ENCODE measurements at places on chromosomes 1 and 21.

GRCh38 chr1:9120312-9120958 lies 8.5 kb downstream of the GPR157 start:
- H3K27me3 ChIP-seq = no peaks in the 10 kb centered on the region
- no peak for DNase-seq
- no peak overlapping the region for H3K4me3 ChIP-seq
- H3K36me3 ChIP-seq = no peaks in the 10 kb centered on the region
- no peak overlapping the region for H3K27ac ChIP-seq
- no peaks in the 10 kb centered on the region for H3K4me1 ChIP-seq

GRCh38 chr21:37564924-37565529 lies 198.5 kb downstream of the DYRK1A start:
- no peaks in the 10 kb centered on the region for H3K27me3 ChIP-seq
- no peak overlapping the region for H3K4me3 ChIP-seq
- no peak overlapping the region for H3K27ac ChIP-seq
- no peak for DNase-seq

- H3K27ac ChIP-seq = no peak within 1 kb of the TSS
- H3K36me3 ChIP-seq = no peaks in the 10 kb centered on the region
- H3K4me1 ChIP-seq = no peaks in the 10 kb centered on the region
Observed at GRCh38 chr1:6419804-6420453, at the start of gene HES2. Gene HES2, minus strand, starts transcription at chr1:6419919. Its CDS starts 99 bp downstream, at chr1:6419820.

- no peaks in the 10 kb centered on the region for H3K4me1 ChIP-seq
- H3K27me3 ChIP-seq = no peaks in the 10 kb centered on the region
- no peaks in the 10 kb centered on the region for H3K36me3 ChIP-seq
- H3K27ac ChIP-seq = no peak overlapping the region
- no peak overlapping the region for H3K4me3 ChIP-seq
Observed at GRCh38 chr1:245690156-245690690, 535.4 kb downstream of the KIF26B start.

DNA sequence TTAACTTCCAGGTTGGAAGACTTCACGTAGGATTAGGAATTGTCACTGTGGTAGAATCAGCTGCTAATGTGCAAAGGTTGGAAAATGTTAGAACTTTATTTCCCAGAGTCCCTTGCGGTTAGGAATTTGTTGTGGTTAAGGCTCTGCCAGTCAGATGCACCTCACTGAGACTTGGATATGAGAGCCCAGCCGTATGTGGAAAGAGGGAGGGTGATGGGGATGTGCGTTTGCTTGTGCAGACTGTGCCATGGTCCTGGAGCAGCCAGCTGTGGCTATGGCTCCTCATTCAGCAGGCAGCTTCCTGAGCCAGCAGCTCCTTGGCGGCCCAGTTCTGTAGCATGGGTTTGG lies 12.5 kb downstream of the S100A10 start:
- H3K27ac ChIP-seq = no peak overlapping the region
- no peak for DNase-seq
- H3K4me3 ChIP-seq = no peak overlapping the region
- no peaks in the 10 kb centered on the region for H3K4me1 ChIP-seq

GRCh38 chr1:95386371-95386770 lies 152.4 kb downstream of the RWDD3 start:
- H3K4me3 ChIP-seq = no peak overlapping the region
- no peak overlapping the region for H3K27ac ChIP-seq
- no peak for DNase-seq
- no peaks in the 10 kb centered on the region for H3K4me1 ChIP-seq
- no peaks in the 10 kb centered on the region for H3K27me3 ChIP-seq
- H3K36me3 ChIP-seq = no peaks in the 10 kb centered on the region

- no peak overlapping the region for H3K27ac ChIP-seq
- peak; percentile 7 for DNase-seq
- no peak overlapping the region for H3K4me3 ChIP-seq
- no peaks in the 10 kb centered on the region for H3K4me1 ChIP-seq
Observed at GRCh38 chr1:201267481-201268229, 15.7 kb upstream of the PKP1 start.

DNA sequence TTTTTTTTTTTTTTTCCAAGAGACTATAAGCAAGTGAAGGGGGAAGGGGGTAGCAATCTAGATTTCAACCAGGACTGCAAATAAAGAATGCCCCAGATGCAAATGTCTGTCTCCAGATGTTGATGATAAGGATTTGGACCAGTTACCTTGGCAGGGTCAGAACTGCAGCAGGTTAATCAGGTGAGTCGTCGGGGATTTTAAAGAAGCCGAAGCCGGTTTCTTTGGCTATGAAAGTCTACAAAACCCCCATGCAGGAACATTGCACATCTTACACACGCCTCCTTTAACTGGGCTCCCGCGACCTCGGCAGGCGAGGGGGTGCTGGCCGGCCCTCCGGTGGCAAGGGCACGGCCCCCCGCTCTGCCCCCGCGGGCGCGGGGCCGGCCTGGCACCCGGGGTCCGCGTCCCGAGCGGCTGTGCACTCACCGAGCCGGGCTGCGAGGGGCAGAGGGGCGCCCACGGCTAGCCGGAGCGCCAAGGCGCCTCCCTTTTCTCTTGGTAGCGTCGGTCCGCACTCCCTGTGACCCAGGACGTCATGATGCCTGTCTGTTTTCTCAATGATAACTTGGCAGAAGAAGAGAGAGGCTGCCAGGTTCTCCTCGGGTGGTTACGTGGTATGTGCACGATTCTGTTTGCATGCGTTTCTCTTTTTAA lies 366.3 kb upstream of the ESRRG start:
- DNase-seq = no peak
- peak overlapping the region; percentile 71 for H3K4me3 ChIP-seq
- H3K36me3 ChIP-seq = no peaks in the 10 kb centered on the region
- no peaks in the 10 kb centered on the region for H3K4me1 ChIP-seq
- H3K27ac ChIP-seq = no peak overlapping the region
- H3K27me3 ChIP-seq = peaks cover 14% of the 10 kb centered on the region

DNA sequence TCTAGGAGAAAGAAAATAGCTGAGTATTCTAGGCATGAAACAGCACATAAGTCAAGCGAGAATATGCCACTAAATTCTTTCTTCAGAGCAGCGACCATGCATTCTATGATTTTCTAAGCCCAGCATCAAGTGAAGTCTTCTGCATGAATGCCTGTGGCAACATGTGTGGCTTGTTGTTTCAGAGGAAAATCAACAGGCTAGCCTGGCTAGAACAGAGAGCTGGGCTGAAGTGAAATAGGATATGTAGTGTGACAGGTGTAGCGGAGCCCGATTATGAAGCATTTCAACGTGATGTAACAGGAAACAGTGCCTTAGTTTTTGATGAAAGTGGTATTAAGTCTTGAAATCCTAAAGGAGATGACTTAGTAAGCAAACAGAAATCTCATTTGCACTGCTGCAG lies 7.0 kb downstream of the CSDE1 start:
- no peak overlapping the region for H3K27ac ChIP-seq
- H3K36me3 ChIP-seq = peaks cover 33% of the 10 kb centered on the region
- H3K27me3 ChIP-seq = no peaks in the 10 kb centered on the region
- peaks cover 5% of the 10 kb centered on the region for H3K4me1 ChIP-seq

DNA sequence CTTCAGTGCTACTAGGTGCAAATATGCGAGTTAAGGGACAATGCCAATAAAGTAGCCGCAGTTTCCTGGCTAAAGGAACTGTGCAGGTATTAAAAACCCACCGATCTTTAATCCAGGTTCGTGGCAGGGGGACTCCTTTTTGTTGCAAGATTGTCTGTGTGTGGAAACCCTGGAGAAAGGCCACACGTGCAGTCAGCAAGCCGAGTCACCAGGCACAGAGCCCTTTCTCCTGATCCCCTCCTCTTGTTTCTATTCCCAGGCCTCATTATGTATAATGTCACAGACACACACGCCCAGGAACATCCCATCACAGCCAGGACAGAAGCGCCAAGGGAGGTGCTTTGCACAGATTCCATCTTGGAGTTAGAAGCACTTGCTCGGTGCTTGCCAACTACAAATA lies 528.9 kb downstream of the KIF26B start:
- H3K4me1 ChIP-seq = no peaks in the 10 kb centered on the region
- no peak overlapping the region for H3K27ac ChIP-seq
- H3K36me3 ChIP-seq = no peaks in the 10 kb centered on the region
- DNase-seq = no peak

GRCh38 chr1:33764149-33764548 lies 99.7 kb upstream of the HMGB4 start:
- H3K36me3 ChIP-seq = no peaks in the 10 kb centered on the region
- H3K27ac ChIP-seq = no peak overlapping the region
- DNase-seq = no peak
- H3K4me1 ChIP-seq = no peaks in the 10 kb centered on the region

GRCh38 chr1:24117722-24118409 lies 5.9 kb upstream of the MYOM3 start:
- H3K36me3 ChIP-seq = no peaks in the 10 kb centered on the region
- peaks cover 4% of the 10 kb centered on the region for H3K4me1 ChIP-seq
- H3K4me3 ChIP-seq = no peak overlapping the region
- H3K27me3 ChIP-seq = no peaks in the 10 kb centered on the region
- H3K27ac ChIP-seq = no peak overlapping the region

DNA sequence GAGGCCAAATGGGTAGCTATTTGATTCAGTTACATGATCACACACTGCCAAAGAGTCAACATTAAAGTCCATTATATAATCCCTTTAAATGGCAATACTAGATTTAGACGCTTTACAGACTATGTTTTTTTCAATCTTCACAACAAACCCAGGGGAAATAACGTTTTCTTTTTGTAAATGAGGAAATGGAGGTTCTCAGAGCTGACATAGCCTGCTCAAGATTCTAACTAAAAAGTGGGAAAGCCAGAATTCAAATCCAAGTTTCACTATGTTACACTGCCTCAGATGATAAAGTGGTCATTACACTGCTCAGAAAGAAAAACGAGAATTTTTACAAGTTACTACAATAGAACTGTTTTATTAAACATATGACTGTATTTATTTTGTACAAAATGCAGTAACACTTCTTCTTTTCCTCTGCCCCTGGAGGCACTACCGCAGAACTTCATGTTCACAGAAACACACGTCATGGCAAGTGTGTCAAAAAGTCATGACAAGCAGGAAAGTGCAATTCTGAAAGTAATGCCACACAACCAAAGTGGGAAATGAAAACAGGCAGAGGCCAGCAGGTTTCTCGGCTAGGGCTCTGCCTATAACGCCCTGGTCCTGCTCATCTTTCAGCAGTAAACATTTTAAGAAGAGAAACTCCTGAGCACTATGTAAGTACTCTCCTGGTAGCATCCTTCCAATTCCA lies 19.0 kb downstream of the THEMIS2 start:
- no peak overlapping the region for H3K4me3 ChIP-seq
- H3K27me3 ChIP-seq = no peaks in the 10 kb centered on the region
- no peak overlapping the region for H3K27ac ChIP-seq

GRCh38 chr1:228142155-228142691 lies 2.1 kb downstream of the GUK1 start:
- no peak overlapping the region for H3K27ac ChIP-seq
- H3K36me3 ChIP-seq = no peaks in the 10 kb centered on the region
- H3K4me1 ChIP-seq = no peaks in the 10 kb centered on the region
- DNase-seq = no peak
- H3K4me3 ChIP-seq = peak overlapping the region; percentile 91

DNA sequence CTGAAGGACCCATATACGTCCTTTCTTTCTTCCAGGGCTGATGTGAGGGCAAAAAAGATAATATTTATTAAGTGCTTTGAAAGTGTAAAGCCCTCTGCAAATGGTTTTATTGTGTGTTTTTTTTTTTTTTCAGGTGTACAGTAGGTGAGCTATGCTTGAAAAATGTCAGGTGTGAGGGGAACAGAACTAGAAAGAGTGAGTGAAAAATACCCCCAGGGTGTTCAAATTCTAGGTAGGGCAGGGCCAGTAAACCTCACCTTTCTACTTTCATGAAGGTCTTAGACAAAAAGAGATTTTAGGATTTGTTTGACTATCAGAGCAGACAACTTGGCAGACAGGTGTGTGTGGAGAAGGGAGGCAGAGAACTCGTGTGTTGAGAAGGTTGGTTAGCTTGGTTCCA lies 51.3 kb downstream of the ARHGEF11 start:
- H3K27me3 ChIP-seq = no peaks in the 10 kb centered on the region
- H3K27ac ChIP-seq = no peak overlapping the region
- H3K36me3 ChIP-seq = peaks cover 2% of the 10 kb centered on the region
- no peaks in the 10 kb centered on the region for H3K4me1 ChIP-seq

GRCh38 chr1:199688133-199688676 lies 339.3 kb upstream of the NR5A2 start:
- no peaks in the 10 kb centered on the region for H3K27me3 ChIP-seq
- DNase-seq = no peak
- H3K4me3 ChIP-seq = no peak overlapping the region
- H3K27ac ChIP-seq = no peak overlapping the region

DNA sequence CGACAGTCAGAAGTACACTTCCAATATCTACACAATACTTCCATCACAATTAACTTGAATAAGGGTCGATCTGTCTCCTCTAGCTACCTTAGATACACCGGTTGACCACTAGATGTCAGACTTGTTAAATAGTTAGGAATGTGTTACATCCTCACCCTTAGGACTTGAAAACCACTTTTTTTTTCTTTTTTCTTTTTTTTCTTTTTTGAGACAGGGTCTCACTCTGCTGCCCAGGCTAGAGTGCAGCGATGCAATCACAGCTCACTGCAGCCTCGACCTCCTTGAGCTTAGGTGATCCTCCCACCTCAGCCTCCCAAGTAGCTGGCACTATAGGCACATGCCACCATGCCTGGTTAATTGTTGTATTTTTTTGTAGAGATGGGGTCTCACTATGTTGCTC lies 120.4 kb upstream of the GREM2 start:
- no peaks in the 10 kb centered on the region for H3K36me3 ChIP-seq
- DNase-seq = no peak
- no peak overlapping the region for H3K27ac ChIP-seq
- no peaks in the 10 kb centered on the region for H3K4me1 ChIP-seq
- no peaks in the 10 kb centered on the region for H3K27me3 ChIP-seq

DNA sequence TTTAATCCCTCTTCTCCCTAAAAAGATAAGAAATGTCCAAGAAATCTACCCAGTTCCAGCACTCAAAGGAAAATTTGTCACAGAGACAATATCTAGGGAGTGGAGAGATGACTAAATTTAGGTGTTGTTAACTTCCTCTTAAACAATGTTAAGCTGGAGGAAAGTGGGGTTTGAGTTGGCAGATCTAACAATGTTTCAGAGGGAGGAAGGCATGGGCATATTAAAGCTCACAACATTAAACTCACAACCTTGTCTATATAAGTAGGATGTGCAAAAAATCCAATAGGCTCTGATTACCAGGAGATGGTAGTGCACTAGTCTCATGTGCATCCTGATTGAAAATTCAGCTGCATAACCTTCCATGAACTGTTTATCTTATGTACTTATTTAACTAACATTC lies 190.1 kb downstream of the BARHL2 start:
- H3K4me3 ChIP-seq = no peak overlapping the region
- H3K27ac ChIP-seq = no peak overlapping the region
- no peaks in the 10 kb centered on the region for H3K27me3 ChIP-seq
- H3K36me3 ChIP-seq = no peaks in the 10 kb centered on the region
- H3K4me1 ChIP-seq = no peaks in the 10 kb centered on the region

DNA sequence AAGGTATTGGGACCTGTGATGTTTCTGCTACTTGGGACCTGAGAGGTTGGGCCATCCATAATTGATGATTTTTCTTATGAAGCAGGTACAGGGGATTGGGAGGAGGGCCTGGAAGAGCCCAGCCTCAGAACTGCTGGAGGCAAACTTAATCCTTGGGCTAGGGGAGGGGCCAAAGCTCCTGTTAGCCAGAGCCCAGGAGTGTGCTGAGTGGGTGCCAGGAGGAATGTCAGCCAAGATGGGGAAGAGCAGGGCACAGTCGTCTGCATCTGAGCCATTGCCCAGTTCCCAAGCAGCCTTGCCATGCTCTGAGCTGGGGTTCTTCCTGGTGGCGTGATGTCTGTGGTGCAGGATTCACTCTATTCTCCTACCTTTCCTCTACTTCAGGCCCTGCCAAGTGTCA lies 5.8 kb downstream of the MAPKAPK2 start:
- no peaks in the 10 kb centered on the region for H3K36me3 ChIP-seq
- H3K4me3 ChIP-seq = no peak overlapping the region
- DNase-seq = no peak
- H3K27ac ChIP-seq = no peak overlapping the region
- peaks cover 9% of the 10 kb centered on the region for H3K27me3 ChIP-seq
- H3K4me1 ChIP-seq = peaks cover 21% of the 10 kb centered on the region

All from H9 (cell line).